Fibroblast of upper back skin (primary cell): ENCODE measurements at places on chromosomes 13 and 19.
A peak's percentile ranks its signal among the peaks of the same experiment; 100 is the strongest.

DNA sequence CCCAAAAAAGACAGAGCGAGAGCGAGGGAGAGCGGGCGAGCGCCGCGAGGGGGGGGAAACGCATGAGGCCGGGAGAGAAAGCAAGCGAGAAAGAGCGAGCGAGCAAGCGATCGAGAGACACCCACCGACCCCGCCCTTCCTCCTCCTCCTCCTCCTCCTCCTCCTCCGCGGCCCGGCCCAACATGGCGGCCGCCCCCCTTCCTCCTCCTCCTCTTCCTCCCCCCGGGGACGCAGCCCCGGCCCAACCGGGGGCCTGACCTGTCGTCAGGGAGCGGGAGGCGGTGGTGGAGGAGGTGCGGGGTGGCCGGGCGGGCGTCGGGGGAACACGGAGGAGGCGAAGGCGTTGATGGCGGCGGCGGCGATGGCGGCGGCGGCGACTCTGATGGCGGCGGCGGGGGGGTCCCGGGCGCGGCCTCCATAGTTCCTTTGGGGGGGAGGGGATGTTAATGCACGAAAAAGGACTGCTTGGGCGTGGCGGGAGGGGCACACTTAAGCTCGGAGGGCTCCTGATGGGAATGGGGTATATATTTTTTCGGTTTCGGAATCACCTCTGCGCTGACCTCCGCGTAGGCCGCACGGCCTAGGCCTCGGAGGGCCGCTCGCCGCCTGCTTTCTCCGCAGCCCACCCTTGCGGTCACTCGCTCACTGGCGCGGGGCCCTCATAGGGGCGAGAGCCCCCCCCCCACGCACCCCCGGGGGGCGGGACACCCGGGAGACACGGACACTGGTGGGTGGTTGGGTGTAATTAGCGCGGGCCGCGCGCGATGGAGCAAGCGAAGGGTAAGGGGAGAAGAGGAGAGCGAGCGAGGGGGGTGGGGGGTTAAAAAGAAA is 1.2 kb downstream of the ZC3H4 start:
- peak; percentile 90 for DNase-seq

DNA sequence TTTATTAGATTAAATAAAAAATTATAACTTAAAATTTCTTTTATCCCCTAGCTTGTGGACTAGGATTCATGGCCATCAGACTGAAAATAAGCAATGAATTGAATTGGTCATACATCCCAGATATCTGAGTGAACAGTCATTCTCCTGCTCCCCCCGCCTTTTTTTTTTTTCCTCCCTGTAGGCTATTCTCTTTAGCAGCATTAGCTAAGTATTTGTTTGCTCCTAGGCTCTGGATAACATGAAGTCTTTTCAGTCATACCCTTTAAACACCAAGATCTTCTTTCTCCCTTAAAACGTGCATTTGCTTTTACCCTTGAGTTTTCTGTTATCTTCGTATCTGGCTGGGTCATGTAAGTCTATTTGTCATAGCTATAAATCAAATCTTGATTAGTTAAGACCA is 866.7 kb upstream of the SPRY2 start:
- DNase-seq = no peak

GRCh38 chr19:19452243-19453124 is 47.0 kb downstream of the GATAD2A start:
- DNase-seq = no peak

- DNase-seq = no peak
Measured at GRCh38 chr13:46178821-46179220, 3.2 kb downstream of the LCP1 start.

DNA sequence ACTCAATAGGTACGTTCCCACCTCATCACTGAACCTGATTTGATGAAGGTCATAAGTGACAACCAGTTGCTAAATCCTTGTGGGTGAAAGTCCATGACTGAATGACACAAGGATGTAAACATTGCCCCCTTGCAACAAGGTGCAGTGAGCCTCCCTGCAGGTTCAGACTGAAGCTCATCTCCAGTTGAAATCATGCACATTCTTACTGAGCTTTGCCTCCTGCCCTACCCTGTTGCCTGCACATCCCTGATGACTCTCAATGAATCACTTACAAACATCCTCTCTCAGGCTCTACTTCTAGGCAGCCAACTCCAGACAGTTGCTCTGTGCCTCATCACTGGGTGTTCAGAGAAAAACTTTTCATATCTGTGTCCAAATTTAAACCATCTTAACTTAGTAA is 42.5 kb upstream of the ARGLU1 start:
- peak; percentile 48 for DNase-seq

- no peak for DNase-seq
Measured at GRCh38 chr19:56106397-56106849, 14.7 kb downstream of the ZNF787 start.

DNA sequence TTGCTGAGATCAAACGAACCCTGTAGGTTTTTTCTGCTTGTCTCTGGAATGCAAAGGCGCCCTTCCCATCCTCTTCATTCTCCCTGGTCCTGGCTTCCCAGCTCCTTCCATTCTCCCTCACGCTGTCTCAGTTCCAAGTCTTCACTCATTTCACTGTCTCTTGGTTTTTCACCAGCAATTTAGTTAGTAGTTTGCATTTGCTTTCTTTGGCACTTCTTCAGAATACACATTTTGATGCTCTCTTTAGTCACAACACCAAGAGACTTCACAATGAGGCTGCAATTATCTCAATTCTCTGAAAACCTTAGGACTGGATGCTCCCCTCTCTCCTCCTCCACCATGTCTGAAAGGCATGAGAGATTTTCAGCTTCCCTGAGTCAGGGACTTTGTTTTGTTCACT is 470.7 kb downstream of the FGF14 start:
- no peak for DNase-seq

DNA sequence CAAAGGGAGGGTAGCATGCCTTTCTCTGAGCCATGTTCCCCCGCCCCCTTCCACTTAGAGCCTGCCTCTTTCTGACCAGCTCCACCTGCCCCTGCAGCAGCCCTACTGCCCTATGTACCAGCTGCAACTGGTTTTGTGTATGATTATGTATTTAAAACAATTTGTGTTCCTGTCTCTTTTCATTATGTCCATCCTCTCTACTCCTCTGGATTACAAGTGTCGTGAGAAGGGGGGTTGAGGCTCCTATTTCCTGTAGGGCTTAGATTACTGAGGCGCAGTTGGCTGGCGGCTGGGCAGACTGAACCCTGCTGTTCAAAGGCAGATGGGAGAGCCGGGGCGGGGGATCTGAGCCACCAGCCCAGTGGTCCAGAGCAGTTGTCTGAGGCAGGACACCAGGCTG is 213.3 kb downstream of the KCNRG start:
- no peak for DNase-seq

- DNase-seq = peak; percentile 35
Measured at GRCh38 chr19:4647676-4648644, 8.6 kb downstream of the TNFAIP8L1 start.

DNA sequence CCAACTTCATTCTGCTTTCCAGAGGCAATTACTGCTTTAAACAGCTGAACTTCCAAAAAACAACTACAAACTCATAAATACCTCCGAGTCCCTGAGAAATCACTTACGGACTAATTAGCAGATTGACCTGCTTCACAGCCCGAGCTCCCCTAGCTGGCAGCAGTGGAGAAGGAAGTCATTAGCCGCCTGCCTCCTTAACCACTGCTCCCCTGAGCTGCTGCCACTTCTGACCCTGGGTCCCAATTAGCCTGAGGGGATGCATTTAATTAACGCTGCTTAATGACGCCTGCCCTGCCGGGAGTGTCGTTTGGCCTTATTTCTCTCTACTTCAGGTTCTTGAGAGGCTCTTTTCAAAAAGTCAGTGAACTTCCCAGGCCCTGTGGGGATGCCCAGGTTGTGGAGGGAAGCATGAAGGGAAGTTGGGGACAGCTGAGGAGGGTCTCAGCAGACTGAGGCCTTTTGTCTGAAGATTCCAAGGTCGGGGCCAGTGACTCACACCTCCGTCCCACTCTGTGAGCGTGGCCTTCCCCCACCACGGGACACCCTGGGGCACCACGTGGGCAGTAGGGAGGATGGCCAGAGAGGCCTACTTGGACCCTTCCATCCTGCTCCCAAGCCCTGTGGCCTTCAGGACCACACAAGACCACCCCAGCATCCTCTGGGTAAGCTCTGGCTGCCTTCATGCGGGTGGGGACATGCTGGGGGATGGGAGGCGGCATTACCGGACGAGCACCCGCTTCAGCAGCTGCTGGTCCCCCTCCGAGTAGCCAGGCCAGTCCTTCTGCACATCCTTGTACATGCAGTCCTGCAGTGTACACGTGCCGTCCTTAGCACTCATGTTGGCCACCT is 19.8 kb upstream of the ISYNA1 start:
- no peak for DNase-seq

DNA sequence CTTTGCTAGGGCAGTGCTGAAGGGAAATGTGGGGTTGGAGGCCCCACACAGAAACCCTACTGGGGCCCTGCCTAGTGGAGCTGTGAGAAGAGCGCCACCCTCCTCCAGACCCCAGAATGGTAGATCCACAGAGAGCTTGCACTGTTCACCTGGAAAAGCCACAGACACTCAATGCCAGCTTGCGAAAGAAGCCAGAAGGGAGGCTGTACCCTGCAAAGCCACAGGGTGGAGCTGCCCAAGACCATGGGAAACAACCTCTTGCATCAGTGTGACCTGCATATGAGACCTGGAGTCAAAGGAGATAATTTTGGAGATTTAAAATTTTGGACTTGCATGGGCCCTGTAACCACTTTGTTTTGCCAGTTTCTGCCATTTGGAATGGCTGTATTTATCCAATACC is 615.4 kb upstream of the MIR17HG start:
- DNase-seq = no peak

DNA sequence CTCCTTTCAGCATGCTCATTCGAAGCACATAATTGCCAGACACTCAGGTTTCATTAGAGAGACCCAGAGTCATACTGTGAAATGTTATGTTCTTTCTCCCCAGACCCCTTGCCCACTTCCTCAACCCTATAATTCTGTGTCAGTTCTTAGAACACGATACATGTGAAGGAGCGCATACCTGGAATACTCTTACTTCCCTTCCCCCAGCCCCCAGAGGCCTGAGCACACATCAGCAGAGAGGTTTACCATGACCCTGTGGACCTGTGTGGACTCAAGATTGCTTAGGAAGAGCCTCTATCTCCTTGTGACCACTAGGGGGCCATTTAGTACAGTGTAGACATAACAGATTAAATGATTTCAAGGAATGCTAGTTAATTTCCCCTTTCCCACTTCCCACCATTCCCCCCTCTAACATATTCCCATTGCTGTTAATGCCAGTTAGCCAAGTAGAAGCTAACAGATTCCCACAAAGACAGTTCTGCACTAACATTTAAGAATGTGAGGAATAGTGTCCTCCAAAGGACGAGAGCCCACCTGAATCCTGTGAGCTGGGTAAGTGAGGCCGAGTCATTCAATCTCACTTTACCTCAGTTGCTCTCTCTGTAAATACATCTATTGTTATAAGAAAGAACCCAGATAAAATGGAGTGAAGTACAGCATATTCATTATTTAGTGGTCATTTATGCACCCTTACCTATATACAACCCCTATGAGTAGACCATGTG is 154.2 kb upstream of the MAB21L1 start:
- DNase-seq = peak; percentile 78

GRCh38 chr13:113759525-113760137 is 605 bp downstream of the TMEM255B start:
- no peak for DNase-seq

GRCh38 chr19:5536337-5536894 is 31.3 kb downstream of the TINCR start:
- peak; percentile 60 for DNase-seq

GRCh38 chr13:79709471-79709870 is 228.5 kb downstream of the NDFIP2 start:
- peak; percentile 67 for DNase-seq

GRCh38 chr13:89267734-89268133 is 1596.6 kb downstream of the SLITRK5 start:
- DNase-seq = peak; percentile 14

DNA sequence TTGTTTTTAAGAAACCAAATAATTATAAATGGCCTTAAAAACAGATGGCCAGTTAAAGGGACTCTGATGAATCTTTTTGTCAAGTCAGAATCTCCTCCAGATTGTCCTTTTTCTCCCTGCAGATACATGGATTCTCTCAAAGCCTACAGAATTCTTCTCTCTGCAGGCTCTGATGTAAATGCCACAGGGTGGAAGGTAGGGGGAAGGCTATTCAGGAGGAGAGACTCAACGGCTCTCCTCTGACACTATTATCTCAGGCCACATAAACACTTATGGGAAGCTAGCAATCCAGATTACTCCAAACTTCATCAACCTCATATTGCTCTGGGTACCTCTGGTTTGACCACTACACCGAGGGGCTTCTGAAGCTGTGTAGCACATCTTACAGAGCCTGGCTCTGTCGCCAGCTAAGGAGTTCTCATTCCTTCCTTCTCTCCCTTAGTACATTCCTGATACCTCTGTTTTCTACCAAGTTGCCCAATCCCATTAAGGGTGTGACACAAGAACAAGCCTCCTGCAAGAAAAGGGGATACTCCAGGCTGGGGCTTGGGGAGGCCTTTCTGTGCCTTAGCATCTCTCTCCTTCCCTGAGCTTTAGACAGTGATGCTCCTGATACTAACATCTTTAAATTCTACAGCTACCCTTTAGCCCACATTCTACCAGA is 14.9 kb downstream of the LCP1 start:
- DNase-seq = no peak

DNA sequence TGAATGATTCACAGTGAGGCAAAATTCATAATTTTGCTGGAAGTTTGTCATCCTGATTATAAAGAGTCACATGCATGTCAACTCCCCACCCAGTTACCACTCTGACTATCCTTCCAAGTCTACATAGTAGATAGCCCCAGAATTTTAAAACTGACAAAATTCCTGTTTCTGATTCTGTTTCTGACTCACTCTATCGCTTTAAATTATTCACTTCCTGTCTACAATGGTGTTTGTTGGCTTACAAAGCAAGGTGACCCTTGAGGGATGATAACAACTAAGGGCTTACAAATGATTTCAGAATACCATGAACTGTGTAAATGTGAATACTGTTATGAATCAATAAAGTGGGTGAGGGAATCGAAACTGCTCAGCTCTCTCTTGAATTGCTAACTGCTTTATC is 98.7 kb upstream of the KL start:
- DNase-seq = no peak

- peak; percentile 75 for DNase-seq
Measured at GRCh38 chr13:39209731-39210531, 171.7 kb downstream of the NHLRC3 start.

DNA sequence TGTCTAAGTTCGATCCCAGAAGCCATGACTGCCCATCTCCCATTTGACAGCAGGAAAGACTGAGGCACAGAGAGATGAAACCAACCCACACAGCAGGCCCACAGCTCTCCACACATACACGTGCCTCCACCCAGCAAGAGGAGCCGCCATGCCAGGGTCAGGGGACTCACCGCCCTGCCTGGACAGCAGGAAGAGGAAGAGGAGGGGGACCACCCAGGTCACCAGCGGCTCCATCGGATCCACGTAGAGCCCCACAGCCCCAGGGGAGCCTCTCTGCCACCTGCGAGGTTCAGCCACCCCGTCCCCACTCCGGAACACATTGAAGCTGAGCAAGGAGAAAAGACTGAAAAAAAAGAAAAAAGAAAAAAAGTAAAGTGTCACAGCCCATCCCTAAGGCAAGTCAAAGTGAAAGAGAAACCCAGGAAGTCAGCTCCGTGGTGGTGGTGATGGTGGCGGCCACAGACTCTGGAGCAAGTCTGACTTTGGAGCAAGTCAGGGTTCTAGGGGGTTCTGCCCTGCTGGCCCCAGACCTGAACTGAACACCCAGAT is at the start of gene IL12RB1:
Gene IL12RB1 (minus strand): TSS at position 345 of the 549 bp plus-strand sequence. CDS start 111 bp downstream, at position 234.
- DNase-seq = no peak
